Stimulated activated naive B cell treated with anti-CD40 and anti-IgM and Interleukin-4, amounts not matched to agents 10 μg/mL and 1 μg/mL and 100 μg/mL, for 72 hours (primary cell): ENCODE measurements at places on chromosomes 3 and 15.
A peak's percentile ranks its signal among the peaks of the same experiment; 100 is the strongest.

GRCh38 chr3:125645616-125646015 is 50.3 kb upstream of the OSBPL11 start:
- no peaks in the 10 kb centered on the region for H3K27me3 ChIP-seq
- H3K4me3 ChIP-seq, result no peak overlapping the region
- no peak for DNase-seq

- peak overlapping the region; percentile 91 for H3K27ac ChIP-seq
- peaks cover 43% of the 10 kb centered on the region for H3K4me1 ChIP-seq
- H3K27me3 ChIP-seq, result no peaks in the 10 kb centered on the region
- peaks cover 8% of the 10 kb centered on the region for H3K36me3 ChIP-seq
Observed at GRCh38 chr3:187101184-187102072, 37.9 kb downstream of the RPL39L start.

DNA sequence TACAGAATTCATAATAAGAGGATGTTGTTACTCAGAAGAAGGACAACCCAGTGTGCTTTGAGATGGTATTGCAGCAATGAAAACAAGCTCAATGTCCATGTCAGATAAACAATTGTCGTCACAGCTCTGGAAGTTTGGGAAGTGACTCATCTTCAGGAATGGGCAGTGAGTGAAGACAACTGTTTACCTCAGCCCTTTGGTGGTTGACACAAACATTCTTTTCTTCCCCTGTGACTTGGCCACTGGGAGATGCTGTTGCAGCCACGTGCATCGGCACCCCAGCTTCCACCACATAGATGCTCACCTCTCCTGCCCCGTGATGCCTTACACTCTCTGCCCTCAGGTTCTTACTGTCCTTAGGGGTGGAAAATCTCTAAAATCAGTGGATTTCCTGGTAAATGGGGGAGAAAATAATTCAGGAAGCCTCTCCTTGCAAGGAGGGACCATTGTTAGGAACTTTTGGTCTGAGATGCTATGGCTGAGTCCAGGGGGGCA is 114.1 kb upstream of the GALNT15 start:
- DNase-seq, result no peak
- H3K27ac ChIP-seq, result no peak overlapping the region
- H3K36me3 ChIP-seq, result no peaks in the 10 kb centered on the region

- H3K4me1 ChIP-seq, result peaks cover 57% of the 10 kb centered on the region
- no peaks in the 10 kb centered on the region for H3K36me3 ChIP-seq
- peaks cover 57% of the 10 kb centered on the region for H3K27me3 ChIP-seq
- no peak for DNase-seq
- H3K4me3 ChIP-seq, result no peak overlapping the region
Observed at GRCh38 chr3:72244396-72244795, 459.4 kb upstream of the PROK2 start.

- H3K27ac ChIP-seq, result no peak overlapping the region
- peaks cover 4% of the 10 kb centered on the region for H3K27me3 ChIP-seq
- no peak for DNase-seq
- H3K4me3 ChIP-seq, result no peak overlapping the region
- no peaks in the 10 kb centered on the region for H3K4me1 ChIP-seq
Observed at GRCh38 chr3:156409694-156410093, 145.2 kb downstream of the SSR3 start.

- H3K27ac ChIP-seq, result no peak overlapping the region
- H3K4me1 ChIP-seq, result no peaks in the 10 kb centered on the region
- no peaks in the 10 kb centered on the region for H3K36me3 ChIP-seq
- no peak overlapping the region for H3K4me3 ChIP-seq
- no peaks in the 10 kb centered on the region for H3K27me3 ChIP-seq
Observed at GRCh38 chr3:131158434-131158833, 131.8 kb downstream of the NEK11 start.

DNA sequence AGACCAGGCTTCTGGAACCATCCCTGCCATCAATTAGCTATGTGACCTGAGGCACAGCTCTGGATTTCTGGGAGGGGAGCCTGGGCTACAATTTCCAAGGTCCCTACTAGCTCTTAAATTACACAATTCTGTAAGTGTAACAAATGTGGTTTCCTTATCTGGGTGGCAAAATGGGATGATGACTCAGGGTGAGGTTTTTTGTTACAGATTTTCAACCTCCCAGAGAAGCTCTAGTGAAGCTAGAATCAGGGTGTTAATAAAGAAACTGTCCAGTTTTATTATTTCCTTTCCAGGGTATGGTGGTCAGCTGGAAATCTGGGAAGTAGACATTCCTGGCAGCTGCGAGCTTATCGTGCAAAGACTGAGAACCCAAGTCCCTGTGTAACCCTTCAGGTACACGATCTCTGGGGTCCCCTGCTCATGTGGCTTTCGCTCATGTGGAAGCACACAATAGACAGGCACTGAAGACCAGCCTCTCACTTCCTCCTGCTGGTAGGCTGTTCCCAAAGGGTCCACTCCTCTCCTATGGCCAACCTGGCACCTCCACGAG is 7.3 kb downstream of the RAB27A start:
- DNase-seq, result no peak
- H3K27me3 ChIP-seq, result no peaks in the 10 kb centered on the region
- H3K27ac ChIP-seq, result peak overlapping the region; percentile 86
- H3K4me3 ChIP-seq, result no peak overlapping the region
- H3K4me1 ChIP-seq, result peaks cover 87% of the 10 kb centered on the region

- H3K27me3 ChIP-seq, result no peaks in the 10 kb centered on the region
- H3K4me1 ChIP-seq, result peaks cover 3% of the 10 kb centered on the region
- H3K36me3 ChIP-seq, result peaks cover 7% of the 10 kb centered on the region
- H3K4me3 ChIP-seq, result no peak overlapping the region
Observed at GRCh38 chr3:23537101-23537551, 268.6 kb upstream of the UBE2E1 start.

- no peak overlapping the region for H3K27ac ChIP-seq
- H3K4me3 ChIP-seq, result no peak overlapping the region
- DNase-seq, result no peak
- H3K4me1 ChIP-seq, result no peaks in the 10 kb centered on the region
Observed at GRCh38 chr15:97446138-97446537, 514.4 kb upstream of the ARRDC4 start.

GRCh38 chr3:33006571-33007286 is 55.3 kb downstream of the CCR4 start:
- peaks cover 57% of the 10 kb centered on the region for H3K36me3 ChIP-seq
- H3K4me3 ChIP-seq, result no peak overlapping the region
- DNase-seq, result no peak
- H3K27ac ChIP-seq, result no peak overlapping the region
- H3K4me1 ChIP-seq, result peaks cover 15% of the 10 kb centered on the region
- no peaks in the 10 kb centered on the region for H3K27me3 ChIP-seq

DNA sequence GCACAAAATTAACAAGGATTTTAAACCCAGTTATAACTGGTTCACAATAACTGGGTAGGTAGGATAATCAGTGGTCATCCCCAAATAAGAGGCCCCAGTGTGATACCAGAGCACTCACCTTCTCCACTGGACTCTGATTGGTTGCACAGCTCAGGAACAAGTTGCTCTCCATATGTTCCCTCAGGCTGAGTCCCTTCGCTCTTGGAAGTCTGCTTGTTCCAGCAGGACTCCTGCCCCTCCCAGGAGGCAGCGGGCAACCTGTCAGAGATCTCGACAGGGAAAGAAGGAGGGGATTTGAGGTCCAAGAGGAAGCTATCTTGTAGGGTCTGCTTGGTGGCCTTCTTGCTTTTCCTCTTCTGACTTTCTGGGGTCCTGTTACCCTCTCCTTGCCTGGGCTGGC is 51.6 kb upstream of the HEG1 start:
- H3K36me3 ChIP-seq, result peaks cover 7% of the 10 kb centered on the region
- H3K27ac ChIP-seq, result peak overlapping the region; percentile 79
- H3K4me1 ChIP-seq, result peaks cover 51% of the 10 kb centered on the region
- H3K27me3 ChIP-seq, result peaks cover 13% of the 10 kb centered on the region

- H3K4me3 ChIP-seq, result no peak overlapping the region
- peaks cover 1% of the 10 kb centered on the region for H3K4me1 ChIP-seq
- no peaks in the 10 kb centered on the region for H3K36me3 ChIP-seq
- H3K27ac ChIP-seq, result no peak overlapping the region
- no peak for DNase-seq
Observed at GRCh38 chr3:57179580-57180410, 14.6 kb upstream of the IL17RD start.

DNA sequence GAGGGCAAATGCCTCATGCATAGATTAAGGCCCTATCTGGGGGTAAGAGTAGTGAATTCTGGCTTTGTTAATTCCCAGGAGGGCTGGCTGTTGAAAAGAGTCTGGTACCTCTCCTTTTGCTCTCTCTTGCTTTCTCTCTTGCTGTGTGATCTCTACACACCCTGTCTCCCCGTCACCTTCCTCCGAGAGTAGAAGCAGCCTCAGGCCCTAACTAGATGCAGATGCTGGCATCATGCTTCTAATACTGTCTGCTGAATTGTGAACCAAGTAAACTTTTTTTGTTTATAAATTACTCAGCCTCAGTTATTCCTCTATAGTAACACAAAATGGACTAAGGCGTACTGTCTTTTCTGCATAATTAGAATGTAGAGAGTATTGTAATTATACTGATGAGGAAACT is 908.1 kb downstream of the DIPK2A start:
- H3K4me3 ChIP-seq, result no peak overlapping the region
- H3K4me1 ChIP-seq, result no peaks in the 10 kb centered on the region
- no peak overlapping the region for H3K27ac ChIP-seq
- DNase-seq, result no peak
- no peaks in the 10 kb centered on the region for H3K36me3 ChIP-seq
- H3K27me3 ChIP-seq, result no peaks in the 10 kb centered on the region

DNA sequence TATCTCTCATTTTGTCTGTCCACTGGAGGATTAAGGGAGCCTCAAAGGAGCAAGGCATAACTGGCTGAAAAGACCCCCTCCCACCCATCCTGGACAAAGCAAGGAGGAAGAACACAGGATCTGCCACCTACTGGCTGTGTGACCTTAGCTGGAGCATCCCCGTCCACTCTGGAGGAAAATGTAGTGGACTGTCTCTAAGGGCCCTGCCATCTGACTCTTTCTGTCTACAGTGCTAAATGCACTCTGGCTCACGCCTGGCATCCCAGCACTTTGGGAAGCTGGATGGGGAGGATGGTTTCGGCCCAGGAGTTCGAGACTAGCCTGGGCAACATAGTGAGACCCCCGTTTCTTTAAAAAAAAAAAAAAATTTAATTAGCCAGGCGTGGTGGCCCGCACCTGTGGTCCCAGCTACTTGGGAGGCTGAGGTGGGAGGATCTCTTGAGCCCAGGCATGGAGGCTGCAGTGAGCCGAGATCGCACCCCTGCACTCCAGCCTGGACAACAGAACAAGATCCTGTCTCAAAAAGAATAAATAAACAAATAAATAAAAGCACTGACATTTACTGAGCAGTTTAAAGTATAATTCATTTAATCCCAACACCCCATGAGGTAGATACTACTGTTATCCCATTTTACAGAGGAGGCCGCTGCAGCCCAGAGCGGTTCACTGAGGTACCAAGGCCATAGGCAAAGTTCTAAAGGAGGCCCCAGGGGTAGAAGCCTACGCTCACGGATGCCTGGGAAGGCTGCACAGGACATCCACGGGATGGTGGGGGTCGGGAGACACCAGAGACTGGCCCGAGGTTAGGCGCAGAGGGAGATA is 1.1 kb downstream of the TBC1D2B start:
- no peak for DNase-seq
- H3K36me3 ChIP-seq, result peaks cover 4% of the 10 kb centered on the region
- H3K27me3 ChIP-seq, result no peaks in the 10 kb centered on the region
- H3K4me1 ChIP-seq, result peaks cover 22% of the 10 kb centered on the region

- H3K27ac ChIP-seq, result no peak overlapping the region
- no peaks in the 10 kb centered on the region for H3K27me3 ChIP-seq
- peaks cover 3% of the 10 kb centered on the region for H3K36me3 ChIP-seq
- no peak overlapping the region for H3K4me3 ChIP-seq
- H3K4me1 ChIP-seq, result no peaks in the 10 kb centered on the region
Observed at GRCh38 chr3:8846176-8846575, 76.8 kb upstream of the OXTR start.

GRCh38 chr3:83438188-83438587 is 1520.6 kb upstream of the CADM2 start:
- no peak for DNase-seq
- H3K4me1 ChIP-seq, result no peaks in the 10 kb centered on the region
- no peak overlapping the region for H3K4me3 ChIP-seq
- H3K27ac ChIP-seq, result no peak overlapping the region
- no peaks in the 10 kb centered on the region for H3K36me3 ChIP-seq
- H3K27me3 ChIP-seq, result no peaks in the 10 kb centered on the region

- H3K4me1 ChIP-seq, result no peaks in the 10 kb centered on the region
- H3K36me3 ChIP-seq, result no peaks in the 10 kb centered on the region
- H3K27me3 ChIP-seq, result peaks cover 5% of the 10 kb centered on the region
- no peak overlapping the region for H3K27ac ChIP-seq
Observed at GRCh38 chr3:62249855-62250543, 123.4 kb downstream of the FEZF2 start.

GRCh38 chr3:143676747-143677146 is 171.5 kb downstream of the SLC9A9 start:
- no peak for DNase-seq
- H3K27ac ChIP-seq, result peak overlapping the region; percentile 39
- no peak overlapping the region for H3K4me3 ChIP-seq
- no peaks in the 10 kb centered on the region for H3K27me3 ChIP-seq

GRCh38 chr3:24972491-24972890 is 455.6 kb upstream of the RARB start:
- no peaks in the 10 kb centered on the region for H3K36me3 ChIP-seq
- no peaks in the 10 kb centered on the region for H3K27me3 ChIP-seq
- no peak for DNase-seq
- no peak overlapping the region for H3K4me3 ChIP-seq

- no peaks in the 10 kb centered on the region for H3K27me3 ChIP-seq
- no peak for DNase-seq
- no peak overlapping the region for H3K4me3 ChIP-seq
- H3K36me3 ChIP-seq, result peaks cover 15% of the 10 kb centered on the region
- H3K27ac ChIP-seq, result no peak overlapping the region
- H3K4me1 ChIP-seq, result no peaks in the 10 kb centered on the region
Observed at GRCh38 chr15:36791844-36792571, 212.6 kb downstream of the CDIN1 start.

DNA sequence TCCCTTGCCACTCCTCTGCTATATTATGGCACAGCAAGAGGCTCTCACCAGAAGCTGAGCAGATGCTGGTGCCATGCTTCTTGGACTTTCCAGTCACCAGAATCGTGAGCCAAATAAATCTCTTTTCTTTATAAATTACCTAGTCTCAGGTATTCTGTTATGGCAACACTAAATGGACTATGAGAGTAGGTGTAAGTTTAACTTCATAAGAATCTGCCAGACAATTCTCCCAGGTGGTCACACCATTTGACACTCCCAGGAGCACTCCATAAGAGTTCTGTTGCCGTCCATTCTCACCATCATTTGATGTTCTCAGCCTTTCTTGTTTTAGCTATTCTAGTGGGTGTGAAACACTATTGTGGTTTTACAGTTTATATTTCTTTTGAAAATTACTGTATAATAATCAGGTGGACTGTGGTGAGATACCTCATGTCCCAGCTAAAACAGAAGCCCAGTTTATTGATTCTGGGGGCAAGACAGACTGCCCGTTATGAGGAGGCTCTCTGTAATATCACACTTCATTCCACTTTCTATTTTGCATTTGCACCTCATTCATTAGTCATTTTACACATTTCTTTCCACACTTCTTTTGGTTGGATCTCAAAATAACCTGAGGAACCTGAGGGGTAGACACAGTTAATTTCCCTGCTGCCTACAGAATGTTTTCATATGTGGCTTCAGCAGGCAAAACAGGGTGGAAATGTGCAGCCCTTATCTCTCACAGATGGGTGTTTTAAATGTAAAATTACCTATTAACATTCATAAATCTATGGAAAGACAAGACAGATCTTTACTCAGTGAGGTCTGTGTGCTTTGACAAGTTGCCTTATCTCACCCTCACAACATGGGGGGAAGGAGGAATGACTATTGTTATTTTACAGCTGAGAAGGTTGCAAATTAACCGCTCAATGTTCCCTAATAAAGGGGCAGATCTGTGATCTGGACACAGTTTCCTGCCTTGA is 42.1 kb downstream of the CDCP1 start:
- H3K4me3 ChIP-seq, result no peak overlapping the region
- no peak overlapping the region for H3K27ac ChIP-seq
- no peak for DNase-seq
- H3K36me3 ChIP-seq, result no peaks in the 10 kb centered on the region
